ENCODE measurements at places on chromosomes 6 and 20. TPM values are rescaled to one million over a fixed set of nuclear protein-coding genes. Genes with fewer than 3 reads are reported as not detected.

DNA sequence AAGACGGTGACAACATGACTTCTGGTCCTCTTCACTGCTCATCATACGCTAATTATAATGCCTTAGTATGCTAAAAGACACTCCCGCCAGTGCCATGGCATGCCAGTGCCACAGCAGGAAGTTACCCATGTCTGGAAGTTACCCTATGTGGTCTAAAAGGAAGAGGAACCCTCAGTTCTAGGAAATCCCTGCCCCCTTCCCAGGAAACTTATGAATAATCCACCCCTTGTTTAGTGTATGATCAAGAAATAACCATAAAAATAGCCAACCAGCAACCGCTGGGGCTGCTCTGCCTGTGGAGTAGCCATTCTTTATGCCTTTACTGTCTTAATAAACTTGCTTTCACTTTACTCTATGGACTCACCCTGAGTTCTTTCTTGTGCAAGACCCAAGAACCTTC, 15.8 kb upstream of the SERPINB9 start:
- no peaks in the 10 kb centered on the region for H3K36me3 ChIP-seq
- H3K27me3 ChIP-seq: no peaks in the 10 kb centered on the region
- H3K4me1 ChIP-seq: peaks cover 3% of the 10 kb centered on the region

DNA sequence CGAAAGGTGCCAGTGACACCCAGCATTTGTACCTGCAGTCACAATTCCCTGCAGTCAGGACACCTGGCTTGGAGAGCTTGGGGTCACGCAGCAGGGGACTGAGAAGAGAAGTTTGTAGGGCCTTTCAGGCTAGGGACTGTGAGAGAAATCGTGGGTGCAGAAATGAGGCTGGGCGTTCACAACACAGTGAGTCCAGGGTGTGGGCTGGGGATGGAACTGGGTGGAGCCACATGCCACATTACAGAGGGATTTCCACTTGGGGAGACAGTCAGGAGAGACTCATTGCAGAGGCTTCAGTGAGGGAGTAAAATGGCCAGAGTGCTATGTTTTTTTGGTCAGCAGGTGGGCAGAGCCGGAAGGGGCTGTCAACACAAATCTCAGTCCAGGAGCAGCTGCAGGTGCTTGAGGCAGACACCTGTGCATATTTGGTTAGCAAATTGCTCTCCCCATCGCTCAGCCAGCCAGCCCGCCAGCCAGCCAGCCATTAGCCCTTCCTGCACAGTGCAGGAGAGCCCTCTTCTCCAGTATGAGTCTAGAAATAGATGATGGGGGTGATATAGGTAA, 7.4 kb downstream of the ITPR3 start:
- H3K4me1 ChIP-seq: peaks cover 54% of the 10 kb centered on the region
- no peak for DNase-seq
- H3K4me3 ChIP-seq: no peak overlapping the region
- H3K36me3 ChIP-seq: no peaks in the 10 kb centered on the region
- no peak overlapping the region for H3K27ac ChIP-seq

DNA sequence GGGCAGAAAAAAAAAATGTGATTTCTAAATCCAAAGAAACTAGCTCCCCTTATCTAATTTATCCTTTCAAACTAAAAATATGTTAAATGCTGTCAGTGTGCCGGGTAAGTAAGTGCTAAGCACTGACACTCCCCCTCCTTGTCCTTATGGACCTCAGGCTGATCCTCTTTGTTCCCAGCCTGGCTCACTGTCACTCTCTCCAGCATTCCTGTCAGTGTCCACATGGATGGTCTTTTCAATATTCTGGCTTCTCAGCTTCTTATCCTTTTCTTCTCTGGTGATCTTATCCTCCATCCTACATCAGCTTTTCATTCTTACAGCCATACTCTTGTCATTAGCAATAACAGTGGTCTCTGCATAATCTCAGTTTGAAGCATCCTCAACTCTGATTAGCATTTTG, 55.0 kb downstream of the BCKDHB start:
- no peaks in the 10 kb centered on the region for H3K27me3 ChIP-seq
- H3K36me3 ChIP-seq: no peaks in the 10 kb centered on the region
- H3K27ac ChIP-seq: no peak overlapping the region
- no peak overlapping the region for H3K4me3 ChIP-seq
- DNase-seq: no peak

- no peaks in the 10 kb centered on the region for H3K4me1 ChIP-seq
- peak; percentile 29 for DNase-seq
- no peaks in the 10 kb centered on the region for H3K36me3 ChIP-seq
- no peak overlapping the region for H3K4me3 ChIP-seq
- H3K27ac ChIP-seq: no peak overlapping the region
These were observed 166.8 kb upstream of the GRIK2 start for GRCh38 chr6:101226677-101227135.

DNA sequence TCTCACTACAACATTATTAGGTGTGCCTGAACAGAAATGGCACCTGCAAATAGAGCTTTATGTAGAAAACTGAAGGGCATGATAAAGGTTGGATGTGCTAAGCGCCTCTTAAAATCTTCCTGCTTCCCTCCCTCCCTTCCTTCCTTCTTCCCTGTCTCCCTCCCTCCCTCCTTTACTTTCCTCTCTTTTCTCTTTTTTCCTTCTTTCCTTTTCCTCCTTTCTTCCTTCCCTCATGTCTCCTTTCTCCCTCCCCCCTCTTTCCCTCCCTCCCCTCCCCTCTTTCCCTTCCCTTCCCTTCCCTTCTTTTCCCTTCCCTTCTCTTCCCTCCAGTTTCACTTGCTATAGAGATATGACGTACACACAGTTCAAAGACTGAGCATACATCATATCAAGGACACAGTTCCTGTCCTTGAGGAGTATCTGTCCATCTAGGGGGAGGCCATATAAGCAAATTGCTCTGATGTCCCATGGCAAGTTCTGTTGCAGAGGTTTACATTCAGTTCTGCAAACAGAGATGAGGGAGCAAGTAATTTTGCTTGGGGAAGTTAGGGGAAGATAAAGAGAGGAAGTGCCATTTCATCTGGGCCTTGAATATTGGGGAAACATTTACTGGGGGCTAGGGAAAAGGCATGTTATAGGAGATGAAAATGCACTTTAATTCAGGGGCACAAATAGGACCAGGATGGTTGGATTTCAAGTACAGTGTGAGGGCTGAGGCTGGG, 79.0 kb upstream of the EEF1E1 start:
- H3K4me3 ChIP-seq: no peak overlapping the region
- no peaks in the 10 kb centered on the region for H3K27me3 ChIP-seq
- no peak overlapping the region for H3K27ac ChIP-seq
- no peaks in the 10 kb centered on the region for H3K4me1 ChIP-seq

DNA sequence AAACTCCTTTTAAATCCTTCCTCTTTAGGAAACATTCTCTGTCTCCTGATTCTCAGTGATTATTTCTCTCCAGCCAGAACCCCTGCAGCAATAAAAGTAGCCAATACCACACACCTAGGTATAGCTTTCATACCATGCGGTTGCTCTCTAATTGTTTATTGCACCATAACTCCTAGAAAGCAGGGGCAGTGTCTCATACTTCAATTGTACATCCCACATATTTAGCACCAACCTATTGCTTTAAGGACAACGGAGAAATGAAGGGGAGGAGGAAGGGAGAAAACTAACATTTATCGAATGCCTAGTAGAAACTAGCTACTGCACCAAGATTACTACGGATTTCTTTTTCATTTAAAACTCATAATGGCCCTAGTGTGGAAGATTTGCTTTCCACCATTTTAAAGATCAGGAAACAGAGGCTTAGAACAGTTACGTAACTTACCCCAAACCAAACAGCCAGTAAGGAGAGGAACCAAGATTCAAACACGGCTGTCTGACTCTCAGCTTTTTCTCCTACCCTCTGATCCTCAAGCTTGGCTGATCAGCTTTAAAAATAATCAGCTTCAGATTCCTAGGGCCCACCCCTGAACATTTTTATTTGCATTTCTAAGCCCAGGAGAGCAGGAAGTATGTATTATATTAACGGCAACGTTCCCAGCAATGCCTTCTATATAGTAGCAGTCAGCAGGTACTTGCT, 43.4 kb upstream of the ATXN1 start:
- no peak for DNase-seq
- H3K27ac ChIP-seq: no peak overlapping the region
- peaks cover 3% of the 10 kb centered on the region for H3K4me1 ChIP-seq
- H3K27me3 ChIP-seq: no peaks in the 10 kb centered on the region

HLA-DRA gene
- total RNA-seq: 23.4 TPM

PAK5 gene
- total RNA-seq: 0.87 TPM
